D721Med (cell line): ENCODE measurements at places on chromosomes 12 and 14.
A peak's percentile ranks its signal among the peaks of the same experiment; 100 is the strongest.

DNA sequence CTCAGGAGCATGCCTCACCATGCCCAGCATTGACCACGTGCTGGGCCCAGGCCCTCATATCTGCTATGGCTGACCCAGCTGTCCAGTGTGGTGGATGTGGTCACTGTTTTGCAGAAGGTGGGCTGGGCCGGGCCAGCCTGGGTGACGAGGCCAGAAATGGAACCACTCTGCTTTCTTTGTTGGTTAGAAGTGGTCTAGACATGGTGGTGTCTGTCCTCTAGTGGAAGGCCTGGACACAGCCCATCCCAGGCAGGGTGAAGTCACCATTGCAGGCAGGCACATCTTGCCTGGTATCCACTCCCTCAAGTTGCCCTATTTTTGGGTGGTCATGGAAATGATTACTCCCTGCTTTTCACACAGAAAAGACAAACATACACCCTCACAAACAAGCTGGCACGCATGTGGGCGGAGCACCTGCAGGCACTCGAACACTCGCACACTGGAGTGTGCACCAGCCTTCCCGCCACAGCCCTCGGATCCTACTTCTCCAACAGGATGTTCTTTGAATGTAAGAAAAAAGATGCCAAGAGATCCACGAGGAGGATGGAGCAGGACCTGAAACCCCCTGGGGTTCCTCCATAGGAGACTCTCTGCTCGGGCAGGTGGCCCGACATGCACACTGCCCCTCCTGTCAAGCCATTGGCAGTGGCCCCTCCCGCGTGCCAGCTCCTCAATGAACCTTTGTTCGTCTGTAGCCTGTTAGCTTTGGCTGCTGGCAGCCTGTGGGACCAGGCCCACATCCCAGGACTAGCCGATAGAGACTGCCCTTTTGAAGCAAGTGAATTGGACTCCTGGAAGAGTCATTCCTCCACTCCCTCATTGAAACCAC, 38.4 kb downstream of the MLXIP start:
- no peak for DNase-seq

DNA sequence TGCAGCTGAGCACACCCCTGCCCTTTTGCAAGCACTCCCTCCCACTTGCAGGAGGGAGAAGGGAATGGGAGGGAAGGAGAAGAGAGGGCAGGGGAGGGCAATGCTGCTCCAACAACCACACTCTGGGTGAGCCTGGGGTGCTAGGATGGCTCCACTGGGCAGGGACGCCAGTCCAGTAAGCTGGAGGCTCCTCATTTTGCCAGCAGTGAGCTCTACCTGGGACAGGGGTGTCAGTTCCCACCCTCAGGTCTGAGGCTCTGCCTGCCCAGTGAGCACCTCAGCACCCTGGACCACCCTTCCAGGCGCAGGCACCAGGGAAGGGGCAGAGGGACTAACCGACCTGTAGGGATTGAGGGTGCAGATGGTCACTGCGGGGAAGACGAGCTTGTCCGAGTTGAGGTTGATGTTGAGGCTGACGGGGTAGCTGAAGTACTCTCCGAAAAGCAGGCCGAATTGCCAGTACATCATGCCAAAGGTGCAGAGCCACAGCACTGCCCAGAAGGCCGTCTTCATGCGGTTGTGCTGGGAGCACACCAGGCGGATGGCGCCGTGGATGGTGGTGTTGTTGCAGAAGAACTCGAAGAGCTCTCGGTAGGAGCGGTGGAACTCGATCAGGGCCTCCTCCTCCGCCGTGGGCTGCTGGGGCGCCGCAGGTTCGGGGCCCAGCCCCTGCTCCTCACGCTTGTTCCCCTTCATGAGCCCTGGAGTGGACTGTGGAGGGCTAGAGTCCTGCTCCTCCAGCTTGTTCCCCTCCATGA, 1.2 kb downstream of the SCNN1A start:
- DNase-seq = no peak

DNA sequence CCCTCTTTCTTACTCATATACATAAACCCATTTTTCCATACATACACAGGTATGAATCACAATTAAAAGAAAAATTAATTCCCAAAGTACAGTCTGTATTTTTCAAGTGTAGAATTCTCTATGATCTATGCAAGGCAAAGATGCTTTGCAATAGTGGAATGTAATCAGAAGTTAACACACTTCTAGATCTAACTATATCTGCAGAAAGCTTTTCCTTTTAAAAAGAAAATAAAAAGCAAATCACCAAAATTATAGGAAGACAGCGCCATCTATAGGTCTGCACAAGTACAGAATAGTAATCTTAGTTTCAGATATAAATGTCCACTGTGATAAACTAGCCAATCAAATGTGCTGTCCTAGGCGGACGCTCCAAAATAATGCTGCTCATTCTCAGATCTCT, 22.0 kb downstream of the SLC25A21 start:
- DNase-seq = no peak

- no peak for DNase-seq
Observed at GRCh38 chr12:67573566-67573965, 75.0 kb upstream of the DYRK2 start.

GRCh38 chr12:17971850-17972249, 118.1 kb downstream of the RERGL start:
- no peak for DNase-seq

DNA sequence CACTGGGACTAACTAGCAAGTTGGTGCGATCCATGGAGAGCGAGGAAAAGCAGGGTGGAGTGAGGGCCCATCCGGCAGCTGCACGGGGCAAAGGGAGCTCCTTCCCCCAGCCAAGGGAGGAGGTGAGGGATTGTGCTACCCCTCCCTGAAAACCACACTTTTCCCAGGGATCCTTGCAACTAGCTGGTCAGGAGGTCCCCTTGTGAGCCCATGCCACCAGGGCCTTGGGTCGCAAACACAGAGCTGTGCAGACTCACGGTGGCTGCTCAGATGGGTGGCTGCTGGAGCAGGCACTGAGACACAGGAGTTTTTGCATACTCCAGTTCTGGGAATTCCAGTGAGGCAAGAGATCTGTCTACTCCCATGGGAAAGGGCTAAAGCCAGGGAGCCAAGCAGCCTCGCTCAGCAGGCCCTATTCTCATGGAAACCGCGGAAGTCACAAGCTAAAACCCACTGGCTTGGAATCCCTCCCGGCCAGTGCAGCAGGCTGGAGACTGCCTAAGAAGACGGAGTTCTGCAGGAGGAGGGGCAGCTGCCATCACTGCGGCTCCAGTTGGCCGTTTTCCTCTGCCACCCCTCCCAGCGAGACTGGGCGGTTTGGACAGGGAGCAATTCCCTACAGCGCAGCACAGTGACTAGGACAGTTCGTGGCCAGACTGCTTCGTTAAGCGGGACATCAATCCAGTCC, 10.9 kb upstream of the ZNF705A start:
- DNase-seq = no peak

GRCh38 chr14:94451091-94451771, 1.4 kb downstream of the SERPINA11 start:
- DNase-seq = no peak

GRCh38 chr14:52974406-52974805, 23.6 kb upstream of the FERMT2 start:
- DNase-seq = no peak

GRCh38 chr14:76352639-76353281, 23.2 kb upstream of the ESRRB start:
- peak; percentile 75 for DNase-seq

GRCh38 chr12:128442096-128442495, 175.1 kb downstream of the TMEM132C start:
- DNase-seq = no peak

DNA sequence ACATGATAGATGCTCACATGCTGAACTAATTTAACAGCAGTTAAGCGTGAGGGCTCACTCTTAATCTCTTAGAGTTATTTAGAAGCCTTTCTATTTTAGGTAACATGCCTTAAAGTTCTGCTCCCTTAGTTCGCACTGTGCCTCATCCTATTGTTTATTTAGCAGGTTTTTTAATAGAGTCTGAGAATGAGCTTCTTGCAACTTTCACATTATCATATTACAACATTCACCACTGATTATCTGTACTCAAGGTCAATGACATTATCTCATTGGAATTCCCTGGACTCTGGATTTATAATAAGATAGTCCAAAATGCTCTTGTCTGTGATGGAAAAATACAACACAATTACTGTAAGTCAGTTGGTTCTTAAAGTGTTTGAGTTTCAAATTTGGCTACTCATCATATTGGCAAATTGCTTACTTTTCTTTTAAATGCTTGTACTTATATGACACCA, 183.6 kb upstream of the SLC38A2 start:
- DNase-seq = no peak

GRCh38 chr14:99792210-99792535, 1.0 kb upstream of the EML1 start:
- DNase-seq = no peak

- no peak for DNase-seq
Observed at GRCh38 chr12:81347404-81347803, 269.5 kb downstream of the ACSS3 start.

DNA sequence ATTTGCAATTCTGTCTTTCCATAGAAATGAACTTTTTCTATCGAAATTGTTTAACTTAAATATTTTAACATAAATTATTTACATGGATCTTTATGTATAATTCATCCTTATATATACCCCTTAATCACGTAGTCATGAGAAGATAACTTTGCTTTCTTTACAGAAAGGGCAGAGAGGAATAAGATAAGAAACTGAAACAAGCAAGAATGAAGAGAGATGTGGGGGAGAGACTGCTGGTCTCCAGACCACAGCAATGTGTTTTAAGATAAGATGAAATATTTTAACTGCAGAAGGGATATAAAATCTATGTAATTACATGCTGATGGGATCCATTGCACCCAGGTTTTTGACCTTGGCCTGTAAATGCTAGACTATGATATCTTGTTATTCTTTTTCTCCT, 34.7 kb upstream of the DNM1L start:
- no peak for DNase-seq

DNA sequence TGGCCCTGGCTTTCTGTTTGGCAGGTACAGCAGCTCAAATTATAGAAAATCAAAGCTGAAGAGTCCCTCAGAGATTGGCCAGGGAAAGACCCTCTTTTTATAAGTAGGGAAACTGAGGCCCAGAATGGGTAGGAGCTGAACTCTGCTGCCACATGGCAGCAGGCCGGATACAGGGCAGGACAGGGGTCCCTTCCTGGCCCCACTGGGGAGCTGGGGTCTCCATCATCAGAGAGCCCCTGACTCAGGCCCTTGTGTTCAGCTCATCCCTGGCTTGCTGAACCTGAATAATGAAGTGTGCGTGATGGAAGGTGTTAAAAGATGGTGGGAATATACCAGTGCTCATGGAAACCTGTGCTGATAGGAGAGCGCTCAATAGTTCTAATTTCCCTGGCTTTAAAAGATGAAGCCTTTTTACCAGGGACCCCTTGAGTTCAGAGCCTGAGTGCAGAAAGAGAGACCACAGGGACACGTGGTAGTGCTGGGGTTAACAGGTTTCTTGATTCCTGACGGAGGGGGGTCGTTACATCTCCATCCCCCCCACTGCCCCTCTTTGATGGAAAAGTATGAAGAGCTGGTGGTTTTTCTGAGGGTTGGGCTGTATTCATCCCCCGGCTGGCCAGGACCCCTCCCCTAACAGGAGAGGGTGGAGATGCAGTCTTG, 4.4 kb downstream of the DLK1 start:
- DNase-seq = no peak

DNA sequence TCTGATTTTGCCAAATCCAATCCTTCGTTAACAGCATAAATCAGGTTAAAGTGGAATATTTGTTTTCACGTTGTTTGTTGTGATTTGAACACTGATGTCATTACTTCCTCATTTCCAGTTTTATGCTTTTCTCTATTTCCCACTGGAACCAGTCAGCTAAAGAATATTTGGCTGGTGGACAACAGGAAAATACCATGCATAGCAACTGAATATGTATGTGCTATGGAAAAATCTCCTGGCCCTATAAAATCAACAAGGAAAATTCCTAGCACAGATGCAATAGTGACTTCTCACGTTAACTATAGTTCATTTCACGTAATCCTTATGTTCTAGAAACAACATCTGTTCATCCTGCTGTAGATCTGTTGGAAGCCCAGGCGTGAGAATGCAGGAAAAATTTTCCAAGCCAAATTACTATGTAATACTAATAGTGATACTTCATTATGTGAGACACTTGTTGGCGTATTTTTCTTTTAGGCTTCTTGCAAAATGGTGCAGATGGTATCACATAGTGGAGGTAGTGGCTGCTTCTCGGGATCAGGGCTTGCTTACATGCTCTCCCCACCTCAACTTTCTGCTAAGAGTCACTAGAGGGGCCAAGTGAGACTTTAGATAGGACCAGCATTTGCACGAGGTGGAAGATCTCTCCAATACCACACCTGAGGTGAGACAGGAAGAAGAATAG, 86.3 kb upstream of the USP44 start:
- DNase-seq = no peak

DNA sequence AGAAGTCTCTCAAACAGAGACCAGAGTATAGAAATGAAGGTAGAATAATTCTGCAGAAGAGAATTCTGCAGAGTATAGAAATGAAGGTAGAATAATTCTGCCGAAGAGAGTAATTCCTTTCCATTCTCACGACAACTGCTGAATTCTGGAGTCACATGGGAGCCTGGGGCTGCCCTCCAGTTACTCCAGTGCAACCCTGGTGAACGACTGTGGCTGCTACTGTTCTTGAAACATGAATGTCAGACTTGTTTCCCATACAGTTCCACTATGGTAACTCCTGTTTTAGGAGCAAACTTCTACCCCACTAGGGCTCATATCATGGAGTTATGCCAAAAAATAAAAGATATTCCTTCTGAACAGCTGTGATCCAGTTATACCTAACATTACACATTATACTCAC, 164.4 kb downstream of the KICS2 start:
- DNase-seq = no peak

- DNase-seq = no peak
Observed at GRCh38 chr14:74804219-74804825, 41.2 kb downstream of the YLPM1 start.

DNA sequence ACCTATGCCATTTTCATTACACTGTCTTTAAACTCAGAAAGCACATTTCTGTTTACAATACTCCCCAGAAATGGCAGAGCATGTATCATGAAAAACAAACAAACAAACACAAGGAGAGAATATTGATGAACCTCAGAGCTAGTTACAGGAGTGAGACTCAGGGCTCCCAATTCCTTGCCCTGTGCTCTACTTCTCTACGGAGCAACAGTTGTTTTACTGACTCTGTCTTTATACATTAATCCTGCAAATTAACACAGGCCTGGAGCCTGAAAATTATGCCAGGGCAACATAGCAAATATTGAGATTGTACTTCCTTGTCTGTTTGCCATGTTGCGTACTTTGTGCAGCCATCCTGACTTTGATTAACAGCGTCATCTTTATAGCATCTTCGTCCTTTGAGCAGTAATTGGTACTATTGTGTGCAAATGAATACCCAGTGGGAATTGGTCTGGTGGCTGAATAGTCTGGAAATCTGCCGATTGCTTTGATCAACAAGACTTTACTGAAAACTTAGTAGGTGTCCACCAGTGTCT, 15.2 kb upstream of the AKAP6 start:
- no peak for DNase-seq
